Coronary artery (tissue), 2 donors: ENCODE measurements at places on chromosomes 7 and 10.

GRCh38 chr7:80679921-80680907, 41.8 kb downstream of the CD36 start:
- no peak for DNase-seq

- no peak for DNase-seq
These were observed 75.6 kb downstream of the GRM8 start for GRCh38 chr7:127177156-127177555.

- DNase-seq, result no peak
These were observed 197.3 kb upstream of the PLXNA4 start for GRCh38 chr7:132773527-132773956.

DNA sequence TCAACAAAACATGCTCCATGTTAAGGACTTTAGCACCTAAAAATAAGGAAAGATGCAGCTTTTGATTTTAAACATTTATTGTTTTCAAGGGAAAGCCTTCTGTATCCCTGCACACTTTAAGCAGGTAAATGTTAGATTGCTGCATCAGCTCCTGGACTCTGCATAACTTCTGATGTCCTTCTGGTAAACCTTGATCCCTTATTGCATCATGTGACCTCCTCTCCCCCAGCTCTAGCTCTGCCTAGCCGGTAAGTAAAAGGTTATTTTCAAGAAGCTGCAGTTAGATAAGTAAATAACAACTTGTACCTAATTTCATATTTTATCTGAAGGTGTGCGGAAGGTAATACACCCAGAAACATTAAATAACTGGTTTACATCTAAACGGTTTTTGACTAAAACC, 37.5 kb downstream of the PDK4 start:
- DNase-seq, result no peak

DNA sequence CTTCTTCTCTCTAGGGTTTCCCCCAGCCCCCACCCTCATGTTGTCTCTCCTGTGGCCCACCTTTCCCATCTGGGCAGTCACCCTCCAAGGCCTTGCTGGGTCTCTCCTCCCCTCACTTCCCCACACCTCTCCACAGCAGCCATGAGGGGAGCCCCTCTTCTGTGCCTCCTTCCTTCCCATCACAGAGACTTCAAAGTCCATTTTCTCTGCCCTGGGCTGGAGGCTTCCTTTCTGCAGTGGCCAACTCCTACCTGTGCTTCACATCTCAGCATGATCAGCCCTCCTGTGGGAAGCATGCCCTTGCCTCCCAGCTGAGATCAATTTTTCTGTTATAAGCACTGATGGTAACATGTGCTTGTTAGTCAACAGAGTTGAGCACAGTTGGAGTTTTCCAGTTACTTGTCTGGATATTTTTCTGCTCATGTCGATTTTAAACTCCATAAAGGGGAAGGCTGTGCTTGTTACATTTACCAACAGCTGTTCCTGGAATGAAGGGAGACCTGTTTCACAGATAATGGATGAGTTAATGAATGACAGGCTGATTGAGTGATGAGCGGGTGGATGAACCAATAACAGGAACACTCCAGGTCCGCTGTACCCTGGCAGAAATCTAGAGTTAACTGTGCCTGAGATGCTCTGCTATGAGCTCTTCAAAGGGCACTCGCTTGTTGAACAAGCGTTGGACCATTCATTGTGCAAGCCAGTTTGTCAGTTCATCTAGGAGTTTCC, 71.4 kb upstream of the PRSS58 start:
- DNase-seq, result peak; percentile 41

- DNase-seq, result no peak
These were observed 308.0 kb downstream of the EXOC4 start for GRCh38 chr7:133560900-133561299.
